SK-N-SH (cell line): ENCODE measurements at places on chromosomes 12 and 14. TPM values are rescaled to one million over a fixed set of nuclear protein-coding genes. Genes with fewer than 3 reads are reported as not detected.

Gene PIWIL1
- 0.03 and 0.05 TPM in 2 replicates for polyA plus RNA-seq

Gene DIABLO
- polyA plus RNA-seq: 65.6 and 78.9 TPM in 2 replicates

Gene HOTAIR
- polyA plus RNA-seq: not detected in 2 replicates

Gene RFX4
- polyA plus RNA-seq: not detected in 2 replicates

Gene MORN3
- 2.4 and 2.7 TPM in 2 replicates for polyA plus RNA-seq

Gene LALBA
- polyA plus RNA-seq: not detected in 2 replicates

Gene HOXC10
- 0.03 and 0.08 TPM in 2 replicates for polyA plus RNA-seq

Gene TEP1
- 12.1 and 13.3 TPM in 2 replicates for polyA plus RNA-seq

GRCh38 chr14:55332654-55333570, 61.7 kb downstream of the FBXO34 start:
- no peak for DNase-seq

DNA sequence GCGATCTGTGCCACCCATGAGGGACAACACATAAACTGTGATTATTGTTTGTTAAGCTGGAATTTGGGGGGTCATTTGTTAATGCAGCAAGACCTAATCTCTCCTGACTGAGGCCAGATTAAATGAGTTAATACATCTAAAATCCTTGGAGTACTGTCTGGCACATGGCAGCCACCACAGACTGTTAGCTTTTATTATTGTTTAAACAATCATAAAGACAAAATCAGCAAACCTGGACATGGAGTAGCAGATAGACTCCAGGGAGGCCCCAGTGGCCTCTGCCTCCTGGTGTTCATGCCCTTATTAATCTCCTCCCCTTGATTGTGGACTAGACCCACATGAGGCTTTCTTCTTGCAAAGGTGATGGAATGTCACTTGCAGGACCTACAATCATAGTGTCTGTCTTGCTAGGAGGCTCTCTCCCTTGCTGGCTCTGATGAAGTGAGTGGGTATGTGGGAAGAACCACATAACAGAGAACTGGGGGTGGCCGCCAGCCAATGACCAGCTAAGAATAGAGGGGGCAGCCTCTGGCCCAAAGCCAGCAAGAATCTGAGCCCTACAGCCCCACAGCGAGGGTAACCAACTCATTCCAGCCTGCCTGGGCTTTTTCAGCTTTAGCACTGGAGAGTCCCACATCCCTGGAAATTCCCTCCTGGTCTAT, 142.0 kb downstream of the SCARB1 start:
- no peak for DNase-seq

DNA sequence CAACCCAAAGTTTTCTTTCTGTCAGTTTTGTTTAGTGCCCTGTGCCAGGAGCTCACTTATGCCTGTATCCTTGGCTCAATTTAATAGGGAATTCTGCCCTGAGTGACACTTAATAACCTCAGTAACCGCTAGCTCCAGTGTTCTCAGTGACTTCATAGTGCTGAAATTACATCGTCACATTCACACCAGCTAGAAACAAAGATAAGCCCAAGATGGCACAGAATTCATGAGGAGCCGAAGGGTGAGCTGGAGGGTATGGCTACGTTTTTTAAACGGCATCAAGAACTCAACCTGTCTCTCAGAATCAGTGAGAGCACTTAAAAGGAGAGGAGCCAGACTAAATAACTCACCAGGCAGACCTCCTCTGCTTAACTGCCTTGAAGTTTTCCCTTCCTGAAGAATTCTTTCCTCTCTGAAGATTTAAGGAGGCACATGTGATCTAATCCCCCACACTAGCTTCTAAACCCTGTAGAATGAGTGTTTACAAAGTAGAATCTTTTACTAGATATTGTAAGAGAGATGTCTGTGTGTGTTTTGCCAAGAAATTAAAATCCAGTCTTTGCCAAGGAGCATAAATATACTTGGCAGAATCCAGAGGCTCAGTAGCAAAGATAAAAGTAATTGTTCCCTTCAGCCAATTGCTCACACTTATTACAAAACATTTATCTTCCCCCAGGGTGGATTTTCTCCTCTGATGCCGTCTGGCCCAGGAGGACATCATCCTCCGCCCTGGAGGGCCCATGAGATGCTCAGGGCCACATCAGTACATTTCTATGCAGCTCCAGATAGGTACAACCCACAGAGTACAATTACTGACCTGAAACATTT, 37.3 kb downstream of the PTGER2 start:
- DNase-seq: no peak

- DNase-seq: peak; percentile 34
Measured at GRCh38 chr12:116066381-116067230, 210.9 kb downstream of the MED13L start.

DNA sequence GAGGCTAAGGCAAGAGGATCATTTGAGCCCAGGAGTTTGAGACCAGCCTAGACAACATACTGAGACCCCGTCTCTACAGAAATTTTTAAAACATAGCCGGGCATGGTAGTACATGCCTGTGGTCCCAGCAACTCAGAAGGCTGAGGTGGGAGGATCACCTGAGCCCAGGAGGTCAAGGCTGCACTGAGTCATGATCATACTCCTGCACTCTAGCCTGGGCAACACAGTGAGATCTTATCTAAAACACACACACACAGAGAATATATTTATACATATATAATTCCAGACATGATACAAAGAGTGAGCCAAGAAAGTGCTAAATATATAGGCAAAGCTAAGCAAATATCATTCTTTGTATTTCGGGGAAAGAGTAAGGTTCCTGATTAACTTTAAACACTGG, 9.4 kb downstream of the ZFC3H1 start:
- no peak for DNase-seq

DNA sequence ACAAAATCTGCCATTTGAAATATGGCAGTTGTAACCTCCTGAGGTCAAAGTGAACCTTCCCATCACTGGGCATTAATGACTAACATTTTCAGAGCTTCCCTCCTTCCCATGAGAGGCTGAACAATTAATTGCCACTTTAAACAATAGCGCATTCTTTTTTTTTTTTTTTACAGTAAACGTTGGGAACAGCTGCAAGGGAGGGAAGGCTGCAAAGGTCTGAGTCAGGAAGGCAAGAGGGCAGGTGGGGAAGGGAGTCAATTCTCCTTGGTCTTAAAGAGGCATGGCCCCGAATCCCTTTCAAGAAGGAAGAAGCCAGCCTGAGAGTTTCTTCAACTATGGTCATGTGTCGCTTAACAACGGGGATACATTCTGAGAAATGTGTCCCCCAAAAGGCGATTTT, 41.0 kb upstream of the PLEKHG3 start:
- no peak for DNase-seq

- DNase-seq: no peak
Measured at GRCh38 chr12:123367511-123367910, 2.9 kb upstream of the SBNO1 start.

GRCh38 chr14:71730471-71730870, 201.8 kb upstream of the RGS6 start:
- DNase-seq: no peak

DNA sequence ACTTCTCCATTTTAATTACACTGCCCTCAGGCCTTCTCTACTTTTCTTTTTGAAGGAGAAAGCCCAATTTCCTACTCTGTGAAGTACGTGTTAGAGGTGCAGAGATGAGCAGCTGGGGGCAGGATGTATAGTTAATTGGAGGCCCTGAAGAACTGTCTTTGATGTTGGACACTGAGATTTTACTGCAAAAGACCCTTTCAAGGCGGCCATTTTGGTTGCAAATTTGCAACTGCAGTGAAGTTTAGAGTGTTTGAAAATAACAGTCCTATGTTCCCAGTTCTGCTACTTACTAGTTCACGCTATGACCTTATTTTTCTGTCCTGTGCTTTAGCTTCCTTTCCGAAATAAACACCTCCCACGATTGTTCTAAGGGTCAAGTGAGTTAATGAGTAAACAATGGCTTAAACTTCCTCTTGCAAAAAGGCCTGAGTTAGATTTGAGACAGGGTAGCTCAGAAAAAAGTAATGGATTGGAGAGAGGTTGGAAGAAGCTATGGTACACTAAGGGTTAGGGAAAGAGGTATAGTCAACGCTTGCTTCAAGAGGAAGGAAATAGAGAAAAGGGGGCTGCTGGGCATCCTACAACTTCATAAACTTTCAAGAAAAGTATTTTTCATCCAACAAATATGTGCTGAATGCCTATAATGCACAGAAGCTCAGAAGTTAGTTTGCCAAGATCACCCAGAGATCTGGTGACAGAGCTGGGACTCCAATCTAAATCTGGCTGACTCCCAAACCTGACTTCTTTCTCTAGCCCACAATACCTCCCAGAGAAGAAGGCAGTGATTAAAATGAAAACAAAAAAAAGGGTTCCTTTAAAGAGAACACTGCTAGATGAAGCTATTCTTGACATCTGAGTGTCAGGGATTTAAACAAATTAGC, 26.4 kb upstream of the DICER1 start:
- DNase-seq: no peak

DNA sequence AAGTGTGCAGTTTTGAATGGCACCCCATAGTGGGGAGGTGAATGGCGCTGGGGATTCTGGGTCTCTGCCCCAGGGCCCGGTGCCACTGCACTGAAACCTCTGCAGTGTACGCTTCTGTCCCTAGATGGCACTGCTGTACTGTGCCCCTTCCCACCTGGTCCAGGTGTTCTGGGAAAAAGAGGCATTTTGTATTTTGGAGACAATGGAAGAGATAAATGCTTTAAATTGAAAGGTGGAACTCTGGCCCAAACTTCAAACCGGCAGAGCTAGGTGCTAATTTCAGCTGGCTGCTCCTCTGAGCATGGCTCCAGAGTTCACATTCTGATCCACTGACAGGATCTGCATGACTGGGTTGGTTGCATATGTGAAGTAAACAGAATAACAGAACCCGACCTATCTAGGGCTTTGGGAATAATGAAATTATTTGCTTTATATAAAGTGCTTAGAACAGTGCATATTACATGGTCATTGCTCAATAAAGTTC, 52.2 kb downstream of the KRT80 start:
- peak; percentile 84 for DNase-seq

DNA sequence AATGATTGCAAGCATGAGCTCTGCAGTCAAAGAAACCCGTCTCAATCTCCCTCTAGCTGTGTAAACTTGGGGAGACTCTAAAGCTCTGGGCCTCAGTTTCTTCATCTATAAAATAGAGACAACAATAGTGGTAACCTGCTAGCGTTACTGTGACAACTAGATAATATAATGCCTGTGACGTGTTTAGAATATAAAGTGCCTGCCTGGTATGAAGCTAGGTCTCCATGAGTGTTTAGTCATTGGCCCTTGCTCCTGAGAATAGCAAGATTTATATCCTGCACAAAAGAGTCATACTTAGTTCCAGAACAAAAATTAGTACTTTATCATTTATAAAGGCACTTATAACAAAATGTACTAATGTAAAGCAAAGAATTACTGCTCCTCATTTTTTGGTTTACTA, 8.8 kb upstream of the DCP1B start:
- DNase-seq: no peak

DNA sequence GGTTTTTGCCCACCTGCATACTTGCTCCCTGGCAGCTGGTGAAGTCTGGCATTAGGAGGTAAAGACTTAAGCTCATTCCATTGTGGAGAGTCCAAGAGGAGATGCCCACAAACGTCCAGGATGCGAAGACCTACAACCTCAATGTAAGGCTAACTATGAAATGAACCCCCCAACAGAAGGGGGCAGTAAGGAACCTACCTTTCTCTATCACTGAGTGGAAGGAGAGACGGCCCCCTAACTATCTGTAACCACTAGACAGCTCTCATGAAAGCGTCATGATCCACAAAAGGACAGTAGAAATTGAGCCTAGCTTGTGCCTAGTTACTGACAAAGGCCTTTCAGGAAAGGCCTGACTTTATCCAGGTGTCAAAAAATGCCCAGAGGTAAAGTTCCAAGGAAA, 55.3 kb downstream of the ZFYVE21 start:
- DNase-seq: no peak

- peak; percentile 73 for DNase-seq
Measured at GRCh38 chr12:104722601-104723534, 235.2 kb downstream of the SLC41A2 start.

- DNase-seq: no peak
Measured at GRCh38 chr12:64545081-64545382, 65.3 kb upstream of the RASSF3 start.

DNA sequence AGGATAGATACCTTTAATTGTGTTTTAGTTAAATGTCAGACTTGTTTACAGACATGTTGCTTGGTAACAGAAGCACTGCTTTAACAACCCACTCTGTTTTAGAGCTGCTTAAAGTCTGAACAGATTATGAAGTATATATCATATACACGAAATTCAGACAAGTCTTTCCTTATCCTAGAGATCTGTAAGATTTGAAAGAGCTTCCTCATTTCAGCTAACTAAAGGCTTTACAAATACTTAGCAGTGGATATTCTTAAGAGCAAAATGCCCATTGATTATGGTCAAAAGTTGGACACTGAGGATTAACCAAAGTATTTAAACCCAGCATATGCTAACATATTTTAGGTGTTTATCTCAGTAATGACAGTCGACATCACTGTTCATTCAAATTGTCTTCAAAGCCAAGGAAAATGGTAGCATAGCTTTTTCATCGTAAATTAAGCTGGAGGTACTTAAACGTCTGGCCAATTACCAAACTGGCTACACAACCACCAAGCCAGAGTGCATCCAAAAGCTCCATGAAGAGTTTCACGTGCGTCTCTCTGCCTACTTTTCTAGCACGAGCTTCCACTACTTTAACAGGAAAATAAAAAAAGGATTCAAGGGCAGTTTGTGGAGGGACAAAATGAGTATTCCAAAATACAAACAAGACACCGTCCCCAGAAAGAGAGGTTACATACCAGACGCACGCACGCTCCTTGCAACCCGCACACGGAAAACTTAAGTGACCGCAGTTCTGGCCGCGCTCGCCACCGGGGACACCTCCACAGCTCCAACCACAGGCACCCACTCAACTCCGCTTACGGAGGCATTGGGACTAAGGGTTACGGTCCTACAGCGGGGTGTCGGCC, 565 bp downstream of the CEP83 start:
- peak; percentile 25 for DNase-seq

DNA sequence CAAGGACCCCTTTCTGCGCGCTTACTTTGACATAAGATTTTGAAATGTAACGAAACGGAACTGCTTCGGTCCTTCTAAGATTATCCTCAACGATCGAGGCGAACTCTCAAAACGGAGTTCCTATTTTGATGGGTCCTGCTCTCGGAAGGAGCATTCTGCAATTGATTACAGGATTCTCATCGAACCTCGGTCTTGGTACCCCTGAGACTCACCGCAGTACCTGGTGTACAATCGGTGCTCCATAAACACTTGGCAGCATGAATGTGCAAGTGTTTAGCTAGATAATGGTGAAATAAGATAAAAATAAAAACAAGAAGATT, 530 bp upstream of the NEMF start:
- peak; percentile 34 for DNase-seq
